ENCODE measurements at places on chromosomes 2 and 18. TPM values are rescaled to one million over a fixed set of nuclear protein-coding genes. Genes with fewer than 3 reads are reported as not detected.
A peak's percentile ranks its signal among the peaks of the same experiment; 100 is the strongest.

DNA sequence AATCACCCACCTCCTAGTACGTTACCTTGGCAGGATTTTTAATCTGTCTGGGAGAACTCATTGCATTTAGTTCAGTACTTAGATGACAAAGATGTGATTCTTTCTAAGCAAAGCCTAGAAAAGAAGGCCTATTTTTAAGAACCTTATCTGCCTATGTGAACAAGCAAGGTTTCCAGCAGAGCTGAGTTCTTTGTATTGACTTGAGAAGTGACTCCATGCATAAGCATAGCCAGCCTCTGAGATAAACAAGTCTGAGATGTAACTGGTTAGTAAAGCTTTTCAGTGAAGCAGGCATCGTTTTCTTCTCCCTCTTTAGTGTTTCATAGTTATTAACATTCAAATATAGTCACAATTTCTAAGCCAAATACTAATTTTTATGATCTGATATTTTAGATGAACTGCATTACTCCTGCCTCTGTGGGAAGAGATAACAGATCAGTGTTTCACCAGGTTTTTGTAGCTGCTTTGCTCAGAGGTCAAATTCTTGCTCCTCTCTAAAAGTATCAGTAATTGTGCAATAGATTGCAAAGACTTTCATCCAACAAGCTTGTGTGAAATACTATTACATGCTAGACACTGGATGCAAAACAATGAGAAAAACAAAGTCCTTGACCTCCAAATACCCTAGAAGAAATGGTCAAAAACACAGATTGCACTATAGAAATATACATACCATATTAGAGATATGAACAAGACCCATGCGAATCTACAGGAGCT is 107.8 kb downstream of the MBD2 start:
- DNase-seq: no peak

DNA sequence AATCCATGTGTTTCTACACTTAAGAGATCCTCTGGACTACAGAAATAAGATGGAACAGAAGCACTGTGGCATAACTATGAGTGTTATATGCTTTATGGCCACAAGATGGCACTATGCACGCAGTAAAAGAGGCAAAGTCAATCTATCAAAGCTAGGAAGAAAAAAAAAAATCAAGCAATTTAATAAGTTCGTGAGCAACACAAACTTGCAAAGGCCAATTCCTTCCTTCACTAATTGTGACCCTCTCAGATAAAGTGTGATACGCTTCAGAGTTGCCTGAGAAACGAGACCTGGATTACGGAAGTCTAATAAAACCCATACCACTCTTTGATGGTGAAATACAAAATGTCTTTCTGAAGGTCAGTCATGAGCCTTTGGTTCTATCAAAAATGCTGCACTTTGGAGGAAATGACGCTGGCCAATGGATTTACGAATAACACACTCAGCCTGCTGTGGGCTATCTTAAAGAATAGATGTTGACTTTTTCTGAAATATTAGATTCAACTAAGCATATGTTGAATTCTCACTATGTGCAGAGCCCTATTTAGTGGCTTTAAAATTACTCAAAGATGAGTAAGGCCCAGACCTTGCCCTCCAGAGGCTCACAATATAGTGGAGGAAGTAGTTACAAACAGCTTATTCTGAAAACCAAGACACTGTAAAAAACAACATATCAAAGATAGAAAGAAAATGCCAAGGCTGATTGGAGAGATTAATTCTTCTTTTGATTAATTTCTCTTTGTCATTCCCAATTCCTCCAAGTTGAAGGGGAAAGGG is 35.5 kb upstream of the TTR start:
- no peak for DNase-seq

DNA sequence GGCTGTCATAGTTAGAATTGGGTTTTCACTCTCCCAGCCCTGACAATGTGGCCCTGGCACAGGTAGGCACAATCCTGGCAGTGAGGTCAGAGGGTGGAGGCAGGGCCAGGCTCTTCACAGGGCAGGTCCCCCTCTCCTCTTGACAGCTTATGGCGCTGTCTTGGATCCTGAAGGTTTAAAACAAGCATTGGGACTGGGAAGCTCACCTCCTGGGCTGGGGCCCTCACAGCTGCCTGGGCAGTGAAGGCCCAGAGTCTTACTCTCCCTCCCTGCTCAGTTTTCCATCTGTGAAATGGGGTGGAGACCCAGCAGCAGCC is 23.3 kb downstream of the LBH start:
- no peak for DNase-seq

GRCh38 chr2:23563673-23564614 is 179.0 kb downstream of the KLHL29 start:
- DNase-seq: peak; percentile 56

GRCh38 chr18:63001861-63002260 is 286.5 kb downstream of the PHLPP1 start:
- no peak for DNase-seq

- no peak for DNase-seq
These were observed 16.0 kb upstream of the SERPINE2 start for GRCh38 chr2:224055101-224055500.

GRCh38 chr2:106885329-106885728 is 638 bp downstream of the ST6GAL2 start:
- DNase-seq: no peak

The CMPK2 gene
- total RNA-seq: 7.8 TPM

The SERPINB11 gene
- not detected for total RNA-seq

The STARD6 gene
- not detected for total RNA-seq

- peak; percentile 84 for DNase-seq
These were observed 34.2 kb upstream of the NCOA1 start for GRCh38 chr2:24456599-24457556.

- DNase-seq: no peak
These were observed 33.5 kb downstream of the KLHL29 start for GRCh38 chr2:23418461-23418911.

- DNase-seq: peak; percentile 52
These were observed 1.7 kb downstream of the CXCR4 start for GRCh38 chr2:136116151-136116812.

GRCh38 chr18:67924656-67925055 is 408.1 kb upstream of the DSEL start:
- no peak for DNase-seq

DNA sequence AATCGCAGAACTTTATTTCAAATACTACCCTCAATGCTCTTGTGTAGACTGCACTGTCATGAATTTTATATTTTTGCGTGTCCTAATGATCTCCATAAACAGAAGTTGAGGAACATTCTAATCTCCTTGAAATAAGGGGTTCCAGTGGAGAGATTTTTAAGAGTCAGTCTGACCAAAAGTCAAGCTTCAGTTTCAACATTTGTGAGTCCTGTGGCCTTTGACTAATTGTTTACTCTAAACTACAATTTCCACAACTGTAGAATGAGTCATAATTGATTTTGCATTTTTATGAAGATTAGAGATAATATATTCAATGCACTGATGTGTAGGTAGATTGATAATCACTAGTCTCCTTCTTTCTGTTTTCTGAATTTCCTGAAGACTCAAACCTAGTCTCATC is 720.3 kb upstream of the ID2 start:
- DNase-seq: no peak

- DNase-seq: peak; percentile 80
These were observed 70.8 kb upstream of the CTAGE1 start for GRCh38 chr18:22488554-22488953.

DNA sequence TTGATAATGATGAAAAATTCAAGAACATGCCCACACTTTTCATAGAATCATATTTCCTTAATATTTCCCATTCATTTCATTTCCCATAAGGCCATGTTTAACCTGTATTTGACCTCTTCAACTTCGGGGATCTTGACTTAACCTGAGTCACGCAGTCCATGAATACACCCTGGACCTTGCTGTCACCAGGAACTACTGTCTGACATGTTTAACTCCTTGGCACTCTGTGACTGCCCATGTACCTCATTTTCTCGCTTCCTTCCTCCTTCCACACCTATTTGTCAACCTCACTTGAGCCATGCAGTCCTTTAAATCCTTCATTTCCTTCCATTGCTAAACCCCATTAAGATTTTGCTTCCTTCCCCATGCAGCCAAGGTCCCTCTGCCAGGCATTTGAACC is 16.3 kb downstream of the ABCB11 start:
- no peak for DNase-seq

GRCh38 chr18:56538746-56539145 is 99.6 kb downstream of the TXNL1 start:
- DNase-seq: no peak

- peak; percentile 69 for DNase-seq
These were observed 83.7 kb downstream of the SDC1 start for GRCh38 chr2:20141056-20141762.

GRCh38 chr18:67938660-67939059 is 422.1 kb upstream of the DSEL start:
- DNase-seq: no peak

GRCh38 chr18:3914833-3915610 is 465.1 kb downstream of the TGIF1 start:
- no peak for DNase-seq

- no peak for DNase-seq
These were observed 15.4 kb downstream of the FEZ2 start for GRCh38 chr2:36582538-36582937.

The ASB18 gene
- total RNA-seq: 2.7 TPM

The GPR39 gene
- not detected for total RNA-seq

GRCh38 chr2:51231071-51231470 is 199.1 kb upstream of the NRXN1 start:
- DNase-seq: no peak

GRCh38 chr2:161871113-161871512 is 202.9 kb downstream of the DPP4 start:
- DNase-seq: no peak

DNA sequence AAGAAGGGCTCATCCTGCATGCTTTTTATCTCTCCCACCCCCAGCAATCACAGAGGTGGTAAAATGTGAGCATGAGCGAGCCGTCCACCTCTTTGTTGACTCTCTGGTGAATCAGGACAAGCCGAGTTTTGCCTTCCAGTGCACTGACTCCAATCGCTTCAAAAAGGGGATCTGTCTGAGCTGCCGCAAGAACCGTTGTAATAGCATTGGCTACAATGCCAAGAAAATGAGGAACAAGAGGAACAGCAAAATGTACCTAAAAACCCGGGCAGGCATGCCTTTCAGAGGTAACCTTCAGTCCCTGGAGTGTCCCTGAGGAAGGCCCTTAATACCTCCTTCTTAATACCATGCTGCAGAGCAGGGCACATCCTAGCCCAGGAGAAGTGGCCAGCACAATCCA is 19.5 kb downstream of the LIPG start:
- DNase-seq: no peak

The CNTNAP5 gene
- not detected for total RNA-seq

GRCh38 chr2:59732871-59733566 is 820.4 kb downstream of the BCL11A start:
- DNase-seq: no peak

- no peak for DNase-seq
These were observed 158.0 kb downstream of the TCF4 start for GRCh38 chr18:55430026-55430425.

The EHD3 gene
- total RNA-seq: 11.7 TPM

GRCh38 chr18:79611040-79611681 is 68.4 kb upstream of the CTDP1 start:
- DNase-seq: peak; percentile 76

The CTLA4 gene
- not detected for total RNA-seq

- no peak for DNase-seq
These were observed 226.8 kb downstream of the TNS1 start for GRCh38 chr2:217775920-217776503.

DNA sequence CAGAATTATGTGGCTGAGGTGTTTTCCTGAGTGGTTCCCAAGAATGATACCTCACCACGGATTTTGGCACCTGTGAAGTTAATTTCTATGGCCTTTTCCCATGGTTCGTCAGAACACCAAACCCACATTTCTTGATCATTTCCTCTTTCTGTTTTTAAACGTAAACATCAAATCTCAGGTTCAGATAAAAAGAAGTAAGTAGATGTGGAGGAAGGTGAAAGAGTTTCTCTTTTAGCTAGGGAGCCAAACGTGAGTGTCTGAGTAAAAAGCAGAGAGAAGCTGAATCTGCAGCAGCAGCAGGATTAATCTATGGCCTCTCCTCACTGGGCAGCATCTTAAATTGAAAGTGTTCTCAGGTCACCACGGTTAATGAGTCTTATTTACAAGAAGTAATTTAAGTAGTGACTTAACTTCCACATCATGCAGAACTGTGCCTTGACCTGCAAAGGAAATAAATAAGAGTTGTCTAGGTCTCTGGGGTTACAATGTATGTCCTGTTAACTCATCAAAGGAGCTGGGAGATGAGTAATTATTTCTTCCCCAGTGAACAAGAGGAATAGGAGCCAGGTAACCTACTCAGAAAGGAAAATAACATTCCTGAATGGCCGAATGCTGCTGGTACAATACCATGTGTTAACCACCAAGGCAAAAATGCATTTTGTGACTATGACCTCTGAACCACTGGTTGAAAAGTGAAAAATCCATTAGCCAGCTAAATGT is 139.6 kb upstream of the NETO1 start:
- no peak for DNase-seq

The TMEM37 gene
- total RNA-seq: 6.1 TPM

DNA sequence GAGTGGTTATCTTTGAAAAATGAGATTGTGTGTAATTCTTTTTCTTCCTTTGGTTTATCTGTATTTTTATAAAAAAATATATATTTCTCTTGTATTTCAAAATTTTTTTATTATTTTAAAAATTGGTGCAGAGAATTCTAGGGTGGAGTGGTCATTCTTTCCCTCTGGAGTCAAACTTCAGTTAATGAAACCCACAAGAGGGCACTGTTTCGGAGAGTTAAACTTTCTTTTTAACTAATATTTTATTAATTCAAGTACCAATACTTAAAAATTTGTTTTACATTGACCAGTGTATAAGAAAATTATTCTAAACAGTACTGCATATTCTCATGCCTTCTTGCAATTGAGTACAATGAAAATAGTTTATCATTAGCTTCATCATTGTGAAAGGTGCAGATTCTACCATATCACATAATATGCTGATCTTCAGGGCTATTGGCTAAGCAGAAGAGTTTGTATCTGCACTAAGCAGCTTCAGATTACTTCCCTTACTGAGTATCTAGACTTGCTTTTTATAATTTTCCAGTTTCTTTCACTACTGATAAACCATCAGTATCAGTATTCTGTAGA is 50.1 kb downstream of the HS1BP3 start:
- DNase-seq: no peak

DNA sequence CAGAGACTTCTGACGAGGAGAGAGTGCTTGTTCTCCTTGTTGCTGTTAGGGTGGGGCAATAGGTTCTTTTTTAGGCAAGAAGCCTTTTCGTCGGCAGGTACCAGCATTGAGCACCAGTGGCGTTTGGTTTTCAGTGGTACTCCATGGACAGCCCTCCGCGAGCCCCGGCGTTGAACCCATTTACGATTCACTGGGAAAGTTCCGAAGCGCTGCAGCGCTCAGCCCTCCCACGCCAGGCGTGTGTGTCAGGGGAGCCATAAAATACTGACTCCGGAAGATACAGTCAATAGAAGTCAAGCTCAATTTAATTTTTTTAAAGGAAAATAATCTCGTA is 494 bp upstream of the ROCK1 start:
- no peak for DNase-seq

Data from left cardiac atrium (tissue), 4 donors.